ENCODE measurements at places on chromosomes 4 and X.

GRCh38 chrX:48493890-48494364 is 14.9 kb upstream of the PORCN start:
- DNase-seq: no peak

- DNase-seq: no peak
These were observed 651 bp downstream of the UCHL1 start for GRCh38 chr4:41257257-41257901.

DNA sequence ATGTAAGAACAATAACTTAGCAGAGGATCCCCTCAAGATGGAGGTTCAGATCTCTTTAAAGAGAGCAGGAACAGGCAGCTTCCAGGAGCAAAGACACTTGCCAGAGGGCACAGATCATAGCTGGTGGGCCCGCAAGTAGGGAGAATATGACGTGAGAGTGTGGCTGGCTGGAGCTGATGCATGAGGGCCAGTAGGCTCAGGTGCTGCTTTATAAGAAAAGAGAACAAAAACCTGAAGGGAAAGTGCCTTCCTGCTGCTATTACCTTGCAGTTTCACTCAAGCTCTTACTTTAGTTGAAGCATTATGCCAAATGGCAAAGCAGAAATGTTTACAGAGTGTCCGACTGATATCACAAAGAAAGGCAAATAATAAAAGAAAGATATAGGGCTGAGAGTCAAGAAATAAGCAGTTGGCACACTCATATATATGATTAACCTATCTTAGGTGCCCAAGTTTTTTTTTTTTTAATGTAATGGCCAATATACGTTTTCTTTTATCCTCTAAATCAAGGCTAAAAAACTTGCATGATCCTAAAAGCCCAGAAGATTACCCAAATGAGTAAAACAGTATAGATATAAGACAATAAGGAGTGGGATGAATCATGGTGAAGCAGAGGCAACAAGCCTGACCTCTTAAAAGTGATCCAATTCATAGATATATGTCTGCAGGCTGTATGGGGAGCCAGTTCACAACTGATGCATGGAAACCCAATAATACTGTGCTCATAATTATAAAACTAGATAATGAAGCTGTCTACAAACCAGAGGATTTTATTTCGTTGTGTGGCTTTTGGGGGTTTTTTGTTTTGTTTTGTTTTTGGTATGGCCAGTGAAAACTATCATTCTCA is 12.6 kb downstream of the NR0B1 start:
- DNase-seq: no peak

GRCh38 chrX:16992445-16992844 is 46.0 kb downstream of the REPS2 start:
- no peak for DNase-seq

GRCh38 chr4:89294573-89295269 is 12.9 kb downstream of the GPRIN3 start:
- DNase-seq: no peak

DNA sequence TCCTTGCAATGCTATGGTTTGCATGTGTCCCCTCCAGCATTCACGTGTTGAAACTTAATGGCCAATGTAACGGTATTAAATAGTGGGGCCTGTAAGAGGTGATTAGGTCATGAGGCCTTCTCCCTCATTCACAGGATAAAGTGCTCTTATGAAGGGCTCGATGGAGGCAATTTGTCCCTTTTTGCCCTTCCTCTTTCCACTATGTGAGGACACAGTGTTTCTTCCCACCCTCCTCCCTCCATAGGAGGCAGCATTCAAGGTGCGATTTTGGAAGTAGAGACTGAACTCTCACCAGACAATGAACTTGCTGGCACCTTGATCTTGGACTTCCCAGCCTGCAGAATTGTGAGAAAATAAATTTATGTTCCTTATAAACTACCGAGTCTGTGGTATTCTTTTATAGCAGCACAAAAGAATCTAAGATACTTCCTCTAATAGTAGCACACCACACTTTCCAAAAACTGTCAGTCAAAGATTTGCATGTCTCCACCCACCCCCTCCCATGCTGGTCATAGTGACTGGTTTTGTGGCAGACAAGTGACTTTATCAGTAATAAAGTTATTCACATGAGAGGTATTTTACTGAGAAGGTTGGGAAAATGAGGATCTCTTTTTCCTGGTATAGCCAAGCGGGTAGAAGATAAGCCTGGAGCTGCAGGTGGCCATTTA is 113.5 kb upstream of the TTC29 start:
- no peak for DNase-seq

- DNase-seq: no peak
These were observed 370.5 kb upstream of the ANXA10 start for GRCh38 chr4:167721617-167722486.

DNA sequence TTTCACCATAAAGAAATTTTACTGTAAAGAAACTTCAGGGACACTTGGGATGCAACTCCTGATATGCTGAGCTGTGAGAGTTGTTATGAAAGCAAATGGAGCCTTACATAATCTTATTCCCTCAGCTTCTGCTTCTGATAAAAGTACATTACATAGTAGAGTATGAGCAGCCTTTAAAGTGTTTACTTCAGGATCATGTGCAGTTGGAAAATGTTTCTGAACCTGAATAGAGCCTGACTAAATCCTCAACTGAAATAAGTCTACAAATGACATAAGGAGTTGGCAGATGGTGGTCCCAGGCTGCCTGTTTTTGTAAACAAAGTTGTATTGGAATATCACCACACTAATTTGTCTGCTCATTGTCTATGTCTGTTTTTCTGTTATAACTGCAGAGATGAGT is 19.3 kb downstream of the RASSF6 start:
- no peak for DNase-seq

DNA sequence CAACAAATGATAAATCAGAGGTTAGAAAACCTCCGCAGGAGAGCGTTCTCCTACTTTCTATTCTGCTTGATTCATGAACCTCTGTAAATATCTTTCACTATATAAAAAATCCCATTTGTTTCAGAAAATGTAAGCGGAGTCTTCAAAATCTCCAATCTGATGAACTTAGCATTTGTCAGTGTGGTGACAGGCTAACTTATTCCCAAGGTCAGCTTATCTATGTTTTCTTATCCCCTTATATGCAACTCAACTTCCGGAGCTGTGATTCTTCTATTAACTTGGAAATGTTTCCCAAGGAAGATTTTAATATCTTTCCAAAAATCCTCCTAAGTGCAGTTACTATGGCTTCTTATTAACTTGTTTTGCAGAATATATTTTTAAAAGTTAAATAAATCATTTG is 87.5 kb upstream of the C1QTNF7 start:
- DNase-seq: no peak

DNA sequence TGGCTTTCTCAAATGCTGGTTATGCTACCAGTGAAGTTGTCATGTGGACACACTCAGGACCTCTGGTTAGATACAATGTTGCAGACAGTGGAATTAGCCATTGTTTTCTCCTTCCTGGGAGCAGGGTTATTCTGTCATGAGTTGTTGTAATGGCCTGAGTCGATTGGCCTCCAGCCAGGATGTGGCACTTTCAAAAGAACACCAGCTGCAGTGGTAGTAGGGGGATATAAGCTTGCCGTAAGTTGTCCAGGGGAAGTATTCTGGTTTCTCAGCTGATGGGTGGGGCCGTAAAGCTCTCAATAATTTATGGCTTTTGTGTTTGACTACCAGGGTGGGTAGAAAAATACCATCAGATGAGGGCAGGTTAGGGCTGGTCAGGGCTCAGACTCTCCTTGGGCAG is 697.5 kb upstream of the GNPDA2 start:
- peak; percentile 24 for DNase-seq

DNA sequence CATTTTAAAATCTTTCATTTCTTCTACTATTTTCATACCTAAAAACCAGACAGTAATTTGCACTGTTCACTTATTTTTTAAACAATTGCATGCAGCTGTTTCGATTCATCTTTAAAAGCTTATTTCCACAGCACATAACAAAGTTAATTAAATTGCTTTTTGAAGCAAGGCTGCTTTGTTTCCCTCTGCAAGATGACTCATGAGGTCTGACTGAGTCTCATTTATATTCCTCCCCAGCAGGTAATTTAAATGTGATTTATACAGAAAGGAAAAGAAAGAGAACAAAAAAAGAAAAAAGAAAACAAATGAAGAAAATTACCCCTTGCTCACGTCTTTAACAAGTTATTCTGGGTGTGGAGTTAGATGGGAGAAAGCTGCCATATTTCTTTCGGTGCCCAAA is 22.8 kb downstream of the VMA21 start:
- DNase-seq: no peak

DNA sequence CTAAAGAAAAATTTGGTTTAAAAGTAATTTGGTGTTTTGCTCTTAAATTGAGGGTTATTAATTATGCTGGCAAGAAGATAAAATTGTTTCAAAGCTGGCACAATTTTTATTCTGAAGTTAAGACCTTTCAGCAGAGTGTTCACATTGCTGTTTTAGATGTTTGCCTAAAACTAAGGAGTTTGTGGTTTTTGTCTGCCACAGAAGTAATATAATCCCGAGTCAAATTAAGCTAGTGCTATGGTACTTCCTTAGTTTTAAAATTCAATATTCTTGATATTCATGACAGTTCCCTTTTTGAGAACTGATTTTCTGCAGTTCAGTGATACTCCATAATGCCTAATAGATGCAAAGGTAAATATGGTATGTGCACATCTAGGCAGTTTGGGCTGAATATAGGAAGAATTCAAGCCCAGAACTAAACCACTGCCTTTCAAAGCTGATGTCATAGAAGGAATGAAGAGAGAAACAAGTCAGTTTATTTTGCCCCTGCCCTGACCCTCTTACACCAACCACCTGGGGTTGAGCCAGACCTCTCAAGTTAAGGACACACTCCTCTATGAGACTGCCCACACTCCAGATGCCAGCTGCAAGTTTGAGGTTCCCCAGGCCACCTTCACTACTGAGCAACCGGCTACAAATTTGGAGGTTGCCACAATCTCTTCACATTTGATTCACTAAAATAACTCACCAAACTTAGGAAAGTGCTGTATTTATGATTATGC is 32.1 kb upstream of the VEGFC start:
- no peak for DNase-seq

- no peak for DNase-seq
These were observed 18.7 kb upstream of the ZNF157 start for GRCh38 chrX:47351706-47352105.

DNA sequence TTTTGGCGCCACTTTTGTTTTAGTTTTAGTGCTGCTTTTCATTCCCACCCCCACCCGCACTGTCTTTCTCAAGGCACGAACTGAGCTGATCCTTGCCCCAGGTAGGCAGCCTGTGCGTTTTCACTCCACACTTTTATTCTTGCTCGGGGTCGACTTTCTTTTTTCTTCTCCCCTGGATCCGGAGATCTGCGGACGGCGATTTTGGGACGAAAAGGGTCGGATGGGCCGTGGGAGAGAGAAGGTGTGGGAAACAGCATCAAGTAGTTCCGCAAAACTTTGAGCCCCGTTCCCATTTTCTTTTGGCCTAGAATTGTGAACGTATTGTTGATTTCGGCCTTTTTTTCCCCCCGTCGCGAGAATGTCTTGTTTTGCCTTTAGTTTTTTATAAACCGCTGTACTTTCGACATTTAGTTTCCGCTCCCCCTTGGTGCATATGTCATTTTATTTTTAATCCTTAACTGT is 531 bp downstream of the STAG2 start:
- no peak for DNase-seq

DNA sequence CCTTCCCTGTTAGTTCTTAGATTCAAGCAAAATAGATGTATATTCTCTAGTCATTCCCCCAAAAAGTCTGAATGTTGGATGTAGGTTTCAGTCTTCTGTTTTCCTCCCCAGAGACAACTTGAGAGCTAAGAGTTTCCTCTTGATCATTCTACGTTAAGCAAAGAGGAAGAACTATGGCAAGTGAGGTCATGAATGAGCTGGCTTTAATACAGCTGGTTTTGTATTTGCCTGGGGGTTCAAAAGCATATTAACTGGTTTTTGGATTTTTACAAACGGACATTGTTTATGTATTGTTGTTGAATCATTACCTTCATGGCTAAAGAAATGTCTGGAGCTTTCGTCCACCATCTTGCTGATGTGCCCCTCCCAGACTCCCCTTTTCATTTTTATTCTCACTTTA is 916.7 kb upstream of the POU3F4 start:
- DNase-seq: no peak

- no peak for DNase-seq
These were observed 14.2 kb upstream of the CCDC149 start for GRCh38 chr4:24927049-24927448.

Measured in SHP77 treated with DMSO at 0.1 percent for 48 hours (cell line).